ENCODE measurements at places on chromosomes 1 and 21. TPM values are rescaled to one million over a fixed set of nuclear protein-coding genes. Genes with fewer than 3 reads are reported as not detected.

DNA sequence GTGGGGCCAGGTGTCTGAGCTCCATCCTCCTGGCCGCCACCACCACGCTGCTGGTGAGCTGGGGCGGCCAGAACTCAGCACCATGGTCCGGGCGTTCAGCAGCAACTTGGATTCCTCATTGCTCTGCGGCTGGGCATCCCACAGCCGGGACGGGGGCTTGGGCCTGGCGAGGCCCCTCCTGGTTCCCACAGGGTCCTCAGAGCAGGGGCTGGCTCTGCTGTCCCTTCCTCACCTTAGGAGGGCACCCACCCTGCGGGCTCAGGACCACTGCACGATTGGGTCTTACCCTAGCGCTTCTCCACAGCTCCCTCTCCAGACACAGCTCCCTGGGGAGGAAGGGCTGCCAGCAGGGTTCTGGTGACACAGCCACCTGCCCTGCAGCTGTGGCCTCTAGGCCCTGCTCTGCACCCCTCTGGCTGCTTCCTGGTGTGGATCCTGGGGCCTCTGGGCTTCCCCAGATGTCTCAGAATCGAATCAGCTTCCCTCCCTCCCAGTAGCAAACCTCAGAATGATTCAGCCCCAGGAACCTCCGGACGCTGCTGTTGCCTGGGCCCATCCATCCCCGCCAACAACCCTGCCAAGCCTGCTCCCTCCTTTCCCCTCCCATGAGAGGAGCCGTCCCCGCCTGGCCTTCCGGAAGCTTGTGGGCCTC, 25.0 kb downstream of the CRYAA start:
- H3K36me3 ChIP-seq = peaks cover 9% of the 10 kb centered on the region
- DNase-seq = no peak
- peaks cover 14% of the 10 kb centered on the region for H3K27me3 ChIP-seq
- peaks cover 17% of the 10 kb centered on the region for H3K4me1 ChIP-seq
- no peak overlapping the region for H3K4me3 ChIP-seq
- no peak overlapping the region for H3K27ac ChIP-seq

DNA sequence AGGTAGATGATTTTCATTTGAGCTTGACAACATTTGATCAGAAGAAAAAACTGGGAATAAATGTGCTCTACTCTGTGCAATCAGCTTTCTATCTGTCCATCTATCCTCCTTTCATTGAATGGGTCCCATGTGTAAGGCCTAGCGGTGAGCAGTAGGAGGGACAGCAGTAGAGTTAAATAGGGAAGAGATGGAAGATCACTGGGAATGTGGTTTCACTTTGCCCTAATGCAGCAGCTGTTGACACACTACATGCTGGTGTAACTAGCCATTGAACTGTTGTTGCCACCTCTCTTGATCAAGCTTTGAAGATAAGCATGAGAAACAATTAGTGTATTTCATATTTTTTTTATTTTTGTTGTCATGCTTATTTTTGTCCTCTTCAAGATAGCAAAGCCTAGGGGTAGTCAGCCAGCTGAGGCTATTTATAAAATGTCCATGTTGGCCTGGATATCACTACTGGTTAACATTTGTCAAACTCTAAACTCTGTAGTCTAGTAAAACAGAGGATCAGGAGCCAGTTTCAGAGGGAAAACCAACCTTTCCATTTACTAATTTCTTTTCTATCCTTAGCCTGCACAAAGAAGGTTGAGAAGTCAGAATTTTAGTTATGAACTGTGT, 41.9 kb downstream of the CACNA1E start:
- no peak overlapping the region for H3K27ac ChIP-seq
- DNase-seq = no peak

GRCh38 chr1:154809436-154810413, 60.4 kb downstream of the KCNN3 start:
- H3K4me3 ChIP-seq = no peak overlapping the region
- no peaks in the 10 kb centered on the region for H3K36me3 ChIP-seq
- H3K4me1 ChIP-seq = peaks cover 13% of the 10 kb centered on the region
- DNase-seq = no peak
- H3K27ac ChIP-seq = peak overlapping the region; percentile 53

GRCh38 chr1:6178751-6179563, 1.2 kb downstream of the CHD5 start:
- peaks cover 4% of the 10 kb centered on the region for H3K36me3 ChIP-seq
- no peak for DNase-seq
- H3K27me3 ChIP-seq = peaks cover 35% of the 10 kb centered on the region
- H3K4me1 ChIP-seq = peaks cover 11% of the 10 kb centered on the region
- H3K4me3 ChIP-seq = no peak overlapping the region
- H3K27ac ChIP-seq = no peak overlapping the region

GRCh38 chr1:75952016-75952415, 19.8 kb upstream of the ASB17 start:
- H3K36me3 ChIP-seq = no peaks in the 10 kb centered on the region
- DNase-seq = no peak
- no peak overlapping the region for H3K27ac ChIP-seq

DNA sequence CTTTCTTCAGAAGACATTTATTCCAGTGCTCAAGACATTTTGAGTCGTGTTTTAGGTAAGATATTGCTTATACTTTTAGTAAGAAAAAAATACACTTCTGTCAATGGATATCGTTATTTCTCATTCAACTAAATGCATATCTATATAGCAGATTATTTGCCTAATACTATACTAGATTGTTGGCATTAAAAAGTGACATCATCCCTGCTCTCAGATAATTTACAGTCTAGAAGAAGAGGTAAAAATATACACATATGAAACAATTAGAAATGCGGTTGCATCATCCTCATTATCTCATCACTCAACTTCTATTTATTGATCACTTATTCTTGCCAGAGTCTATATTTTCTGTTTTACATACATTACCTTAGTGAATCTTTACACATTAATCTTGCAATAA, 367.7 kb downstream of the ADGRL2 start:
- no peak overlapping the region for H3K4me3 ChIP-seq
- H3K36me3 ChIP-seq = no peaks in the 10 kb centered on the region
- DNase-seq = no peak
- no peaks in the 10 kb centered on the region for H3K4me1 ChIP-seq

- peaks cover 32% of the 10 kb centered on the region for H3K36me3 ChIP-seq
- H3K27ac ChIP-seq = peak overlapping the region; percentile 96
Observed at GRCh38 chr1:26290882-26291261, 11.0 kb downstream of the SH3BGRL3 start.

GRCh38 chr21:33375101-33375644, 28.0 kb upstream of the IFNGR2 start:
- no peaks in the 10 kb centered on the region for H3K36me3 ChIP-seq
- H3K27me3 ChIP-seq = peaks cover 24% of the 10 kb centered on the region
- no peak overlapping the region for H3K27ac ChIP-seq
- peaks cover 31% of the 10 kb centered on the region for H3K4me1 ChIP-seq
- DNase-seq = no peak

DNA sequence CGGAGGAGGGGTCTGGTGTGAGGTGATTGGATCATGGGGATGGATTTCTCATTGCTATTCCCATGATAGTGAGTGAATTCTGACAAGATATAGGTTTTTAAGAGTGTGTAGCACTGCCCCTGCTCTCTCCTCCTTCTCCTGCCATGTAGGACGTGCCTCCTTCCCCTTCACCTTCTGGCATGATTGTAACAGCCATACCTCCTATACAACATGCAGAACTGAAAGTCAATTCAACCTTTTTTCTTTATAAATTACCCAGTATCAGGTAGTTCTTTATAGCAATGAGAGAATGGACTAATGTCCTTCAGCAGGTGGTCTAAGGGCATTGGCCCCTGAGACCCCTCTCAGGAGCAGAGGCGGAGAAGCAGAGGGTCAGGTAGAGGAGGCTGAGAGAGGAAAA, 168.7 kb upstream of the ETV3 start:
- no peaks in the 10 kb centered on the region for H3K4me1 ChIP-seq
- no peak overlapping the region for H3K4me3 ChIP-seq
- no peak overlapping the region for H3K27ac ChIP-seq
- no peak for DNase-seq
- H3K36me3 ChIP-seq = no peaks in the 10 kb centered on the region

GRCh38 chr21:15560383-15561056, 169.3 kb upstream of the USP25 start:
- no peak for DNase-seq
- H3K4me1 ChIP-seq = no peaks in the 10 kb centered on the region
- H3K36me3 ChIP-seq = no peaks in the 10 kb centered on the region
- H3K27me3 ChIP-seq = no peaks in the 10 kb centered on the region
- no peak overlapping the region for H3K4me3 ChIP-seq

DNA sequence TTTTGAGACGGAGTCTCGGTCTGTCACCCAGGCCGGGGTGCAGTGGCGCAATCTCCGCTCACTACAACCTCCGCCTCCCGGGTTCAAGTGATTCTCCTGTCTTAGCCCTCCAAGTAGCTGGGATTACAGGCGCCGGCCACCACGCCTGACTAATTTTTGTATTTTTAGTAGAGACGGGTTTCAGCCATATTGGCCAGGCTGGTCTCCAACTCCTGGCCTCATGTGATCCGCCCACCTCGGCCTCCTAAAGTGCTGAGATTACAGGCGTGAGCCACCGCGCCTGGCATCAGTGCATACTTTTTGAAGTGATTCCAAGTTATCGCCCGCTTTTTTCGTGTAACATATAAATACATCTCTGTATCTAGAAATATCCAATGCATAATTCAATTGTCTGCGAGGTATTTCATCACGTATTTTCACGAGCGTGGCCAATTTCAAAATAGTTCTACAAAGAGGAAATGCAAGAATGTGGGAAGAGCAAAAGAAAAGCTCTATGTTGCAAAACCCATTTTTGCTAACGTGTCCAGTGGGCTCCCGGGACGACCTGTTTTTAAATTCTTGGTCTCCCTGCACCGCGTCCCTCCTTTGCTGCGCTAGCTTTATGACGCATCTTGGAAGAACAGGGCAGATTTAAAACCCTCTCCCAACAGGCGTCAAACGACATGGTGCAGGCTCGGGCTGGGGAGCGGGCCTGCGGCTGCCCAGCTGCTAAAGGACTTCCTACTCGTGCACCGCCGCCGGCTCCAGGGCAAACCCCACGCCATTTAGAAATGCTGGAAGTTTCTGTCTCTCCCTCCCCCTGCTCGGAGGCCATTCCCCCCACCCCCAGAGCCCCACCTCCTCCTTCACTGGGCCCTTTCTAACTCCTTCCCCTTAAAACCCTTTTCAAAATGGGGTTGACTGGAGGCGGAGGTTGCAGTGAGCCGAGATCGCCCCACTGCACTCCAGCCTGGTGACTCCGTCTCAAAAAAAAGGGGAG, 923 bp upstream of the IFNGR2 start:
- peaks cover 27% of the 10 kb centered on the region for H3K27me3 ChIP-seq
- H3K27ac ChIP-seq = peak overlapping the region; percentile 75
- DNase-seq = no peak

DNA sequence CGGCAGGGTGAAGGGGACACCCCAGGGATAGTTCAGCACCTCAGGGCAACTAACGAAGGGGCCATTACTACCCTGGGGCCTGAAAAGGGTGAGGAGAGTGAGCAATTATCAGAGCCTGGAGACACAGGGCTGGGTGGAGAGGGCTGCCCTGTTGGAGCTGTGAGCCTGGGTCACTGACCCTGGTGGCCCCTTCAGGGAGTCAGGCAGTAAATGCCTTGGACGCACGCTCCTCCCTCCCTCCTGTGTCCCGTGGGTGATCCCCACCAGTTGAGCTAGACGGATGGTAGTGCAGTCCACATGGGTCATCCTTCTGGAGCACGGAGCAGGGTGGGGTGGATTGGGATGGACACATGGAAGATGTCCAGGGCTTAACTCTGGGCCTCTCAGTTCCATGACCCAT, 305.3 kb downstream of the PTPRU start:
- H3K27ac ChIP-seq = no peak overlapping the region
- H3K4me1 ChIP-seq = no peaks in the 10 kb centered on the region
- H3K27me3 ChIP-seq = no peaks in the 10 kb centered on the region
- no peak overlapping the region for H3K4me3 ChIP-seq

DNA sequence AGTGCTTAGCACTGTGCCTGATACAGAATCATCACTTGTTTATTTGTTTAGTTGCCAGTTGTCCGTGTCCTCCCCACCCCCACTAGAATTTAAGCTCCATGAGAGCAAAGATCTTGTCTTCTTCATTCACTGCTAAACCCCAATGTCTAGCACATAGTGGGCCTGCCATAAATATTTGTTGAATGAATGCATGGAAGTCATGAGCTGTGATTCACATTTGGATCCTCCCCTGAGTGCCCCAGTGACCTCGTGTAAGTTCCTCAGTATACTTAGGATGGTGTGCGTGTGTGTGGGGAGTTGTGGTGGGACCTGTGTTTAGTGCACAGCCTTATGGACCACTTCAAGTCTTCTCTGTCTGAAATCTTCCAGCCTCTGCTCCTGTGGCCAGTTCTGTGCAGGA, 23.1 kb downstream of the IER5 start:
- no peak for DNase-seq
- peaks cover 45% of the 10 kb centered on the region for H3K27me3 ChIP-seq
- H3K27ac ChIP-seq = no peak overlapping the region
- no peak overlapping the region for H3K4me3 ChIP-seq
- no peaks in the 10 kb centered on the region for H3K36me3 ChIP-seq
- H3K4me1 ChIP-seq = peaks cover 19% of the 10 kb centered on the region

DNA sequence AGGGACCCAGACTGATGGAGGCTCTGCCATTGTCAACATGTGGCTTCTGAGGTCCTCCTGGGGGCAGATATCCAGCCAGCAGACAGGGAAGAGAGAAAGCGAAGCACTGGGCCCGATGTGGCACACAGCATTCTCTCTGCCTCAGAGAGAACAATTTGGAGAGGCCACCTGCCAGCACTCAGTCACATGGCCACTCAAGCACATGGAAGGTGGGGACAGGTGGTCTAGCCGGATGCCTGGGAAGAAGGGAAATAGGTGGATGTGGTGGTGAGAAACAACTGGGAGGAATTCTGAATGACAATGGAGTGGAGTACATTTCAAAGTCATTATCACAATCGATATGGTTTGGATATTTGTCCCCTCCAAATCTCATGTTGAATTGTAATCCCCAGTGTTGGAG, 109.0 kb downstream of the UBE2U start:
- DNase-seq = no peak
- no peaks in the 10 kb centered on the region for H3K4me1 ChIP-seq
- no peak overlapping the region for H3K4me3 ChIP-seq
- H3K27ac ChIP-seq = no peak overlapping the region
- peaks cover 2% of the 10 kb centered on the region for H3K27me3 ChIP-seq
- H3K36me3 ChIP-seq = no peaks in the 10 kb centered on the region

SPRR2B gene
- total RNA-seq = not detected

NR1I3 gene
- total RNA-seq = not detected

TACSTD2 gene
- total RNA-seq = not detected

SMIM11 gene
- total RNA-seq = 2.7 TPM

All from activated CD8-positive, alpha-beta T cell treated with anti-CD3 and anti-CD28 coated beads, Interleukin-2, amount 10 ng/mL, durations not matched to agents 7 days and 5 days (primary cell).